ENCODE measurements at places on chromosomes 13 and 19.

- no peak for DNase-seq
Observed at GRCh38 chr13:36769126-36769525, 49.9 kb upstream of the RFXAP start.

DNA sequence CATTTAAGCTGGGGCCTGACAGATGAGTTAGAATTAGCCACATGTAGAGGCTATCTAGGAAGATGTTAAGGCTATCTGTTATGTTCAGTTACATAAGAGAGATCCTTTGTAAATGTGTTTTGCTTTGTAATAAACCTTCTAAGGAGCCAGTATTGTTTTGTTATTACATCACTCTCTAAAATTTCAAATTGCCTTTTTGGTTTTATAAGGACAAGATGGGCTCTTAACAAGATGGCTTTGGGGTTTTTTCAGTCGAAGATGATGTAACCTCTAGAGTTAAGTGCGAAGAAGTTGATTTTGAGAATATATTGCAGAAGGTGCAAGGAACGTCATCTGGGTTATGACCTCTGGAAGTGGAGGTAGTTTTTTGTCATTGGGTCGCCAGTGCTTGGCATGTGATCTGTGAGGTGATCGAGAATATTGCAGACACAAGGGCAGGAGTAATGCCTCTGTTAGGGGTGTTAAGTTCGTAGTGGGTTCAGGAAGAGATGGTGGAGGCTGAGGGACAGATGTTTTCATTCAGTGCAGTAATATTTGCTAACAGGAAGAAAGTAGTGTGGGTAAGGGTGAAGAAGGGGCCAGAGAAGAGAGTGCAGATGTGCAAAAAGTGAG lies 12.7 kb downstream of the LSM14A start:
- DNase-seq: no peak

DNA sequence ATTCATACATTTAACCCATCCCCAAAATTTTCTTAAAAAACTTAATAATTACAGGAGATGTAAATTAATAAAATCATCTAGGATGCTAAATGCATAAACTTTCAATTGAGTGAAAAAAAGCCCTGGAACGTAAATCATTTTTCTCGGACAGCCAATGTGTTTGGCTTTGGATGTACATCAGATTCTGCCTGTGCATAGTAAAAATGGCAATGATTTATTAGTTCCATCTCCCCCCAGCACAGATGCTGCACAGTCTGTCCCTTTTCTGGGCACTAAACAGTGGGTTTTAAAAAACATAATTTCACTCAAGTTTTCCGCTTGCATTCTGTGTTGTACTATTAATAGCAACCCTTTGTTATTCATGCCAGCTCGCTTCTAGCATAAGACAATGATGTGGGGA lies 147.7 kb downstream of the TM9SF2 start:
- no peak for DNase-seq

- DNase-seq: no peak
Observed at GRCh38 chr13:65540175-65540574, 1690.0 kb downstream of the PCDH9 start.

GRCh38 chr13:113764793-113765563 lies 6.0 kb downstream of the TMEM255B start:
- no peak for DNase-seq

- no peak for DNase-seq
Observed at GRCh38 chr19:46724468-46724867, 7.6 kb upstream of the PRKD2 start.

DNA sequence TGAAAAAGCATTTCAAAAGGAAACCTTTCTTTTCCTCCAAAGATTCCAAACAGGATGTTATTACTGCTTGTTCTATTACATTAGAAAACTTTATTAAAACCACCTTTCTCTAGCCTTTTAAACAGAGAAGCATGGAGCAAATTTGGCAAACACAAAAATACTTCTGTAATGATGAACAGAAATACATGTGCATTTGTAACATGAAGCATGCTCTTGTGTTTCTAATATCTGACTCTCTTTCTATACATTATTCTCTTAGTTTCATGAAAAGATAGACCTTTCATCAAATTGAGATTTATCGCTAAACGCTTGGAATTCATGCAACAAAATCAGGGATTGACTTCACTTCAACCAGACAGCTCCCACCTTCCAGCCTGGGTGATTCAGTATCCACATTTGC lies 152.8 kb upstream of the IRS2 start:
- no peak for DNase-seq

- DNase-seq: no peak
Observed at GRCh38 chr19:18294467-18294864, 13.0 kb upstream of the JUND start.

- no peak for DNase-seq
Observed at GRCh38 chr13:92609376-92609775, 617.2 kb upstream of the GPC6 start.

DNA sequence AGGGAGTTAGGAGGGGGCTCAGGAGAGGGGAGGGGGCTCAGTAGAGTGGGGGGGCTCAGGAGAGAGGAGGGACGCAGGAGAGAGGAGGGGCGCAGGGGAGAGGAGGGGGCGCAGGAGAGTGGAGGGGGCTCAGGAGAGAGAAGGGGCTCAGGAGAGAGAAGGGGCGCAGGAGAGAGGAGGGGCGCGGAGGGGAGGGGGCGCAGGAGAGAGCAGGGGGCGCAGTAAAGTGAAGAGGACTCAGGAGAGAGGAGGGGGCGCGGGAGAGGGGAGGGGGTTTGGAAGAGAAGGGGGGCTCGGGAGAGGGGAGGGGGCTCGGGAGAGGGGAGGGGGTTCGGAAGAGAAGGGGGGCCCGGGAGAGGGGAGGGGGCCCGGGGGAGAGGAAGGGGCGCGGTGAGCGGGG lies 700 bp downstream of the MADCAM1 start:
- no peak for DNase-seq

GRCh38 chr13:113483504-113484293 lies 6.8 kb downstream of the DCUN1D2 start:
- DNase-seq: no peak

- no peak for DNase-seq
Observed at GRCh38 chr19:23305555-23305954, 55.4 kb upstream of the ZNF724 start.

GRCh38 chr19:49971991-49972411 lies 11.0 kb upstream of the SIGLEC11 start:
- no peak for DNase-seq

DNA sequence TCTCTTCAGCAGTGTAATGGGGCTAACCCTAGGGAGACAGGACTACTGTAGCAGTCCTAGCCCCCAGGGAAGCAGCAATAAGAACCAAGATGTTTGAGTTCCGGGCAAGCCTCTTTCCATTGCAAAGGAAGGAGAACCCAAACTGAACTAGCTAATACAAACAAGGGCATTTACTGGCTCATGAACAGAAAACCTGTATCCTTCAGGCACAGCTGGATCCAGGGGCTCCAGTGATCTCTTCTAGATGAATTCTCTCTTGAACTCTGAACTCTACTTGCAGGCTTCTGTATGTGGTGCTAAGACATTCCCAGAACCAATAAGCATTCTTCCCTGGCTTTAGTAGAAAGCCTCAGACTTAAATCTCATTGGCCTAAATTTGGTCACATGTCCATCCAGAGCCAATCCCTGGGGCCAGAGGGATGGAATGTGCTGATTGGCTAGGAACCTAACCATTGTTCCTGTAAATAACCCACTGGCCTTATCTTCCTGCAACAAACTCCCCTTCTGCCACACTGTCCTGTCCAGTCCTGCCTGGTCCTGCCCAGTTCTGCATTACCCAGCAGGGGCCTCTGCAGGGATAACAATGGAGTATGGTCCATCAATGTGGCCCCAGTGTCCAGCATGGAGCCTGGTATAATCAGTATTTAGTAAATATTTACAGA lies 3.9 kb upstream of the PODNL1 start:
- DNase-seq: no peak

GRCh38 chr19:38133319-38133718 lies 90.7 kb downstream of the DPF1 start:
- DNase-seq: no peak

- DNase-seq: no peak
Observed at GRCh38 chr19:53908106-53908934, 758 bp upstream of the CACNG7 start.

- DNase-seq: no peak
Observed at GRCh38 chr13:78659732-78660494, 958 bp upstream of the OBI1 start.

GRCh38 chr13:24788538-24788937 lies 24.6 kb downstream of the RNF17 start:
- no peak for DNase-seq

- no peak for DNase-seq
Observed at GRCh38 chr13:113915012-113915763, 51.3 kb upstream of the GAS6 start.

- no peak for DNase-seq
Observed at GRCh38 chr19:12484011-12484370, 625 bp downstream of the ZNF709 start.

- no peak for DNase-seq
Observed at GRCh38 chr13:59340581-59340980, 823.1 kb downstream of the DIAPH3 start.

DNA sequence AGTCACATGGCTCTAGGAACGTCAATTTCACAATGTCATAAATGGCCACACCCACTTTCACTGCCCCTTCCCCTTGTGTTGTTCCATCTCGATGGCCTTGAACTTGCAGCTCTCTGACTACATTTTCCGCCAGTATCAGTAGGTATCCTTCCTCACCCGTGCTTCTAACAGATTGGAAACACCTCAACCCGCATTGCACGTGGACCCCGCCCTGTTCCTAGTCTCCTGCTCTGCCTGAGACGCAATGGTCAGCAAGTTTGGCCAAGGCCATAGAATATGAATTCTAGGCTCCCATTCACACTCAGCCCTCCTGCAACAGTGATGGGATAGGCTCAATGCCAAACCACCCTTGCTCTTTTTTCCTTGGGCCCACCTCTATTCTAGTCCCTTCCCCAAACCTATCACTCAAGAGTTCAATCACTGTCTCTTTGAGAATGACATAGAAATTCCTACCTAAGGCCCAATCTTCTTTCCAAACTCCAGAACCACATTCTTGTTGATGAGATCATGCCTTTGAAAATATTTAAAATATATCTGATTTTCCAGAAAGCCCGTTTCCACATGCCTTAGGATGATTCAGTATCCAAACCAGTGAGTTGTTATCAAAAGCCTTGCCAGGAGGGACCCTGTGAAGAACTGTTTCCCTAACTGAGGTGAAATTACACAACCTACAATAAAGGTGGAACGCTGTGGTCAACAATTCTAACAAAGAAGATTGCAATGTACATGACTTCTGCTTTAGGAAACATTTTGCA lies 334.6 kb downstream of the MYO16 start:
- DNase-seq: no peak

DNA sequence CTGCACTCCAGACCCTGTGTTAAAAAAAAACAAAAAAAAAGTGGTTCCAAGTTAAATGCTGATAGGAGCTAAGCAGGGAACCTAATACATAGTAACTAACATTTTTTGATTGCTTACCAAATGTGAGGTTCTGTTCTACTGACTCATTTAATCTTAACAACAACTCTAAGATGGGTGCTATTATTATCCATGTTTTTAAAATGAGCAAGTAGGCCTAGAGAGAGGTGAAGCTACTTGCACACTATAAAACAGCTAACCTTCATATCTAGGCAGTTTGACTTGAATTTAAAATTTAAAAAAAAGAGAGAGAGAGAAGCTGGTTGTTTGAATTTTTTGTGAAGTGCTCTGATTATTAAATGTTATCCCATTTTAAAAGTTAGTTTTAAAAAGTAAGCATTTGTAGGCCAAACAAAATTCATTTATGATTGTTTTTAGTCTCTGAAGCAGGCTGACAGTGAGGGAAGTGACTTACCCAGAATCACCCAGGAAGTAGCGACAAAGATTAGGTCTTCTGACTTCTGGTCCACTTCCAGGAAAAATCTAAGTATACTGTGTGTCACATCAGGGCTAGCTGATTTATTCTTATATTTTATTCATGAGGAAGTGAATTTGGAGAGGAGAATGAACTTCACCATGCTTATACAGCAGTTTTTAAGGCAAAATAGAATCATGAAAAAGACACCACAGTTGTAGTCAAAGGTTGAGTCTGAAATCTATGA lies 2.4 kb downstream of the SIGLECL1 start:
- no peak for DNase-seq

- DNase-seq: peak; percentile 80
Observed at GRCh38 chr19:45275370-45275971, 24.4 kb downstream of the MARK4 start.

DNA sequence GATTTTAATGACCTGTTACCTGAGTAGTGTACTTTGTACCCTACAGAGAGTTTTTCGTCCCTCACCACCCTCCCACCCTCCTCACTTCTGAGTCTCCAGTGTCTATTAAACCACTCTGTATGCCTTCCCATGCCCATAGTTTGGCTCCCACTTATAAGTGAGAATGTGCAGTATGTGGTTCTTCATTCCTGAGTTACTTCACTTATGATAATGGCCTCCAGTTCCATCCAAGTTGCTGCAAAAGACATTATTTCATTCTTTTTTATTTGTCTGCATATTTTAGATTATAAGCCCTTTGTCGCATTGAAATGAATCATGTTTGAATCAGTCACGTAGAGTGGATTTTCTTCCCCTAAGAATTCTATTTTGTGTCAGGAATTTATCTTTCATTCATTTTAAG lies 12.2 kb upstream of the HTR2A start:
- no peak for DNase-seq

GRCh38 chr19:2517881-2518601 lies 42.1 kb downstream of the GADD45B start:
- no peak for DNase-seq
